Activated CD8-positive, alpha-beta memory T cell treated with anti-CD3 and anti-CD28 coated beads for 1 hour (primary cell): ENCODE measurements at places on chromosomes 5 and 9.

DNA sequence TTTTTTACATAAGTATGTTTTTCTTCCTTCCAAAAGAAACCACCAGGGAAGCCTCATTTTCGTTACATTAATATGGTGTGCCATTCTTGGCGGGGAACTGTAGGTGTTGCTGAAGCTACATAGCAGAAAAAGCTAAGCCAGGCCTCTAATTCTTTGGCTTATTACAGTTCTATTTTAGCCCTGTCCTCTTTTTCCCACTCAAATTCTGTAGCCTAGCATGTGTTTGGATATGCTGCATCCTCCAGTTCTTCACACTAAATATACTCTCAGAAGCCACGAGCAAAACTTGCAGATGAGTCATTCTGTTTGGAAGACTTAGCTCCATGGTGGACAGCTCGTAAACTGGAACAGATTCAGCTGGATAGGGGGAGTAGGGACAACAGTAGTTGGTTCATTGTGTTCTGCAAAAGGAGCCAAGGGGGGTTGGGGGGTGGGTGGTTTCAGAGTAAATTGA is 369.4 kb downstream of the TMEM161B start:
- DNase-seq, result no peak

GRCh38 chr9:1443450-1443849 is 393.3 kb downstream of the DMRT2 start:
- DNase-seq, result no peak

DNA sequence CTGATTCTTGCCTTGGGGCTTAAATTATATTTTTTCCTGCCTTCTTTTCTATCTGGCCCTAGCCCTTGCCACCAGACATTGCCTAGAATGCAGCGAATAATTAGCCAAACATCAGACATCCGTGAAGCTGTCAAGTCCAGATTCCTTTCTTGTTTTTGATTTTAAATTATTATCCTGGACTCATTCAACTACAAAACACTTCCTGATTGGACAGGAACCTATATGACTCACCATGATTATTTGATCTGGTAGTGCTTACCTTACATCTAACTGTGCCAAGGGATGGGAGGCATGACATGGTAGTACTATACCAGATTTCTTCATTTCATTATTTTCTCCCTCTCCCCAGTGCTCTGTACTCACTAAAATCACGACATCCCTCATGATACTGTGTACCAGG is 829.6 kb downstream of the TLR4 start:
- no peak for DNase-seq

DNA sequence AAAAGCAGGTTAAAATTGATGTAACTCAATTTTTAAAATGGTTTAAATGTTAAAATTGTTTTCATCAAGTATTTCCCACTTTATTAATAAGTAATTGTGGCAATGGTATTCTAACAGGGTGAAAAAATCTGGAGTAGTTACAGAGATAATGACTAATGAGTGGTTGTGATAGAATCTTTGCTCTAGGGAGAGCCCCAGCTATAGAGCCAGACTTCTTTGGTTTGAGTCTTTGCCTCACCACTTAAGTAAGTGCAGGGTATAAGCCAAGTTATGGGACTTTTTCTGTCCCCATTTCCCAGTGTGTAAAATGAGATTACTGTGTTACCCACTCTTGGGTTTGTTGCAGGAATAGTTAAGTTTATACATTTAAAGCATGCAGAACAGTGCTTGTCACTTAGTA is 158.1 kb downstream of the FER start:
- no peak for DNase-seq

DNA sequence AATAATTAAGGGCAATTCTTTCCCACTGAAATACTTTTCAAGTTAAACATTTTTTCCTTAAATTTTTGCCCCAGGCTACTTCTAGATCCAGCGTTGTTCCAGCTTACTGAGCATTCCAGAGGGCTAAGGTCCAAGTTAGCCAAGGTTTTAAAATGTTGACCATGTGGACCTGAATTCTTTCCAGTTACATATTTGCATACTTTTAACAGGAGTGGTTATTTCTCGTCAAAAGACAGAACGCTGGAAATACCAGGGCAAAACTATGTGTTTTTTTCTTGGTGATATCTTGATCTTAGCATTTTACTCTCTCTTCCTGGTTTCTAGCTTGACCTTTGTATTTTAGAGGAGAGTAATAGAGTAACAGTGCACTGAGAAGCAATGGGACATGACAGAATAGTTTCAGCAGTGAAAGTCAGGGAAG is 32.8 kb downstream of the TMC1 start:
- DNase-seq, result no peak

DNA sequence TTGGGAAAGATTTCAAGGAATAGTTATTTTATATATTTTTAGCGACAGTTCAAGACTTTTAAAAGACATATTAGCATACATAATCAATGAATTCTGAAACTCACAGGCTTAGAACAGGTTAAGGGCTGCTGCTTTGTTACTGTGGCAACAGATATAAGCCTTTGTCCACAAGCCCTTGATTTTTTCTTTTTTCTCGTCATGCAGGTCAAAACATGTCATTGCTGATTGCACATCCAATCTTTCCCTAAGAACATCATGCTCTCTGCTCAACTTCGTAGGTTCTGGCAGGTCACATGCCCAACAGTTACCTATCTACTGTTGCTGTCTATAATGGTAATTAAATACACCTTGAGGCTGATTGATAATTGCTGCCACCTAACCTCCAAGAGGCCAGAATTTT is 172.5 kb upstream of the PTPRD start:
- DNase-seq, result no peak

- no peak for DNase-seq
Observed at GRCh38 chr5:176944268-176944667, 45.1 kb upstream of the HK3 start.

DNA sequence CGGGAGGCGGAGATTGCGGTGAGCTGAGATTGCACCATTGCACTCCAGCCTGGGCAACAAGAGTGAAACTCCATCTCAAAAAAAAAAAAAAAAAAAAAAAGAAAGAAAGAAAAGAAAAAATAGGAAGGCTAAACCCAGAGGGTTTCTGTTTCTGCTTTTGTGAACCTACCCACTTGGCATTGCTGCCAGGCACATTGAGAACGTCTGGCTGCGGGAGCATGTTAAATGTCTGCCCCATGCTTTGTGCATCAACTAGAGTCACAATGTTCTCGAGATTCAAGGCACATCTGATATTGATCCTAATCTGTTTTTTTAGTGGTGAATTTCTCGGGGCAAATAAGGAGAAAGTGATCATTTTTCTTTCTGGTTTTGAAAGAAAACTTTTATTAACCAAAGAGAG is 2.8 kb downstream of the SLC25A25 start:
- DNase-seq, result no peak

- no peak for DNase-seq
Observed at GRCh38 chr9:35342221-35342958, 147.5 kb upstream of the RUSC2 start.

- no peak for DNase-seq
Observed at GRCh38 chr9:75130172-75130571, 41.9 kb downstream of the OSTF1 start.

GRCh38 chr5:175867587-175868347 is 3.6 kb upstream of the CPLX2 start:
- no peak for DNase-seq

DNA sequence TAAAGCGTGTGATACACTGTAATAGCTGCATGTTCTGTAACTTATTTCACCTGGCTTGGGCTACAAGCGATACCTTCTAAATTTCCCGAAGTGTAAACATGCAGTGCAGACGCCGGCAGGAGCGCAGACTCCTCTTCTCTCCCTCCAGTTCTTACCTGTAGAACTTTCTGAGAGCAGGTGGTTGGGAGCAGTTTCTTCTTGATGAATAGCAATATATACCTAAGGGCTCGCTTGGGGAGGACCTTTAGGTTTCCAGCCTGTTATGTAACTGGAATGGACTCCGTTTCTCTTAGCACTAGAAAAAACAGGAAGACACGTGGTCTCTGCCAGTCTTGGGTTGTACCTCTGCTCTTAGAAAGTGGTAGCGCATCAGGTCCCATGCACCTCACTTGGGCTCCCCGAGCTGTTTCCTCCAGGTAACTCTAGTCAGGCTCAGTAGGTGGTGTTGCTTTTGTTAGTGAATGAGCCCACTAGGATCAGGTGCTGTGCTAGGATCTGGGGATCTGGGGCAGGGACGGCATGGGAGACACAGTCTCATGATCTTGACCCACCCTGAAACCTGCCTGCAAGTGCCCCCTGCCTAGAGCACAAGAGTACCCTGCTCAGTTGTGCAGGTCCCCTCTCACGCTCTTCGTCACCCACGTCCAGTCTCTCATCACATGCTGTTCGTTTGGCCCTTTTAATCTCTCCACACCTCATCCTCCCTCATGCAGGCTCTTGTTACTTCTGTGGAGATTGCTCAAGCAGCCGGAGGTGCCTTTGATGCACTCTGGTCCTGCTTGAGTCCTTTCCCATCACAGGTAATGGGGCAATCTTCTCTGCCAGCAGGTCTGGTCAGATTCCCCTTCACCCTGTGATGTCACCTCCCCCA is 2.8 kb downstream of the TENT4A start:
- DNase-seq, result no peak

GRCh38 chr9:114034196-114034595 is 43.9 kb downstream of the AMBP start:
- DNase-seq, result no peak

DNA sequence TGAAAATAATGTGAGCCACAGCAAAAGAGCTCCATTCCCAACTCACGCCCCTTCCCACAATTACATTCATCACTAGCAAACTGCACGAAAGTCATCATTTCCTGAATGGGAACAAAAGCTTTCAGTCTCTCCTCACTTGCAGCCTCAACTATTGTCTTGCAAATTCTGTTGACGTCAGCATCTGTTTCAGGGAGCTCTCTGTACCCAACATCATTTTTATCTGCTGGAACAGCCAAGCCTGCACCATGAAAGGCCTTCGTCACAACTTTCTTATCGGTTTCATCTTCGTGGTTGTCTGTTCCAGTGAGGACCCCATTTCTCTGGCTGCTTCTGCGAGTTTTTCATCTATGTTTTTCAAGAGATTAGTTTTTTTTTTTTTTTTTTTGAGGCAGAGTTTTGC is 14.3 kb upstream of the RNF130 start:
- peak; percentile 20 for DNase-seq

DNA sequence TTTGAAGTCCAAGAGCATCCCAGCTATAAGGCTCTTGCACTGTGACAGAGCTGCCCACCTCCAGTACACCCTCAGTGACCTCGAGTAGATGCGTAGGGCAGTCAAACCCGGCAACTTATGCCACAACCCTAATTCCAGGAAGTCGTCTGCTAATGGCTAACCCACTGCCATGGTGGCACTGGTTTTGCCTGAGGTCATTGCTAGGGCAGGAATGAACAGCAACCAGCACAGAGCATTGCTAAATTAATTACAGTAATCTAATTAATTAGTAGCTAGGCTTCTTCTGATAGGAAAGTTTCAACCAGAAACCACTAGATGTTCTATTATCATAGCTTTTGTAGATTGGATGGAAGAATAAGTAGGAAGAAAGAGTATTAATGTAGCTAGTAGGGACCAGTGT is 122.8 kb downstream of the DPYSL3 start:
- no peak for DNase-seq

DNA sequence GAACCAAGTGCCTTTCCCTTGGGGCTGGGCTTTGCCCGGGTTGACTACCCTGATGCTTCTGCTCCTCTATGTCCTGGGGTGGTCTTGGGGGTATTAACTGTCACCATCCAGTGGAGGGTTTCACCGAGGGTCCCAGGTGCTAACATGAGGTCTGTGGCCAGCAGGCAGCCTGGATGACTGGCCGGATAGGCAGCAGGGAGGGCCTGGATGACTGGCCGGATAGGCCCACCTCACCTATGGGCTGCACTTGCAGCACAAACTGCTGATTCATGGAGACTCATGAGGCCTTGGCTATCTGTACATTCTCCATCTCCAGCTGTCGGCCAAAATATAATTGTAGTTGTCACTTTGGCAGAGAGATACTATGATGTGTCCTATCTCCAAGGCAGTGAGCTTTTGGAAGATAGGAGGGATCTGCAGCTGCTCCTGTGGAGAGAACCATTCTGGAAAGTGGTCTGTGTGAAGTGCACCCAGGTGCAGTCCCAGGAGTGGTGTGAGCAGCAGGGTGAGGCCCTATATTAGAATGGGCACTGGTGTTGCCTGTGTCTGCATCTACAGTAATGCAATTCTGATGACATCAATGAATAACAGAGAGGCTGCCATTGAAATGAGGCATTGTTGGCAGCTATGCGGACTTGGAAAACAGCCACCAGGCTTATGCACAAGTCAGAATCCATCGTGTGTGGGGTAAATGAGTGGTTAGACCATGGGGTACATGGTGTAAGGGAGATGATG is 26.3 kb upstream of the CDKN2AIPNL start:
- no peak for DNase-seq

DNA sequence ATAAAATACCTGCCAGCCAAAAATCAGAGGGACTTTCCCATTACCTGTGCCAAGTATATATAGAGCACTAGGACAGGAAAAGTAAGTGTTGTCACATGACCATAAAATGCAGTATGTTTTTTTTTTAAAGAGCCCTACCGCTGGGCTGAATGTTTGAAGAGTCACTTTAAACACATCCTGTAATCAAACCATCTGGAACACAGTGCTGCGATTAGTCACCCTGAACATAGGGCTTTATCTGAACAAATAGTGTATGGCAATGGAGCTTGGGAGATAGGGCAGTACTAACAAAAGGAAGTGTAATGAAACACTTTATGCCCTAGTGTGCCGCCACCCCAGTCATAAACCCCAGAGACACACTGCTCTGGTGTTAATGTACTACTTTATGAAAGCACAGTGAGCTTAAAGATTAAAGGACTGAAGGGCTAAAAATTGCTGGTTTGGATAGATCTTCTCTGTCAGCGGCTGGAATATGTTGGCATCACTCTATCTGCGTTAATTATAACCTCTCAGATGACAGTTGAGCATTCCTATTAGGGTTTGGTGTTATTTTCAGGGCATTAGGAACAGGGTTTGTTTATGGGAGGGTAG is 90.4 kb downstream of the ZNF608 start:
- no peak for DNase-seq

- no peak for DNase-seq
Observed at GRCh38 chr5:74647096-74647495, 6.6 kb upstream of the ENC1 start.

- DNase-seq, result no peak
Observed at GRCh38 chr5:115857626-115858349, 16.1 kb downstream of the AP3S1 start.

DNA sequence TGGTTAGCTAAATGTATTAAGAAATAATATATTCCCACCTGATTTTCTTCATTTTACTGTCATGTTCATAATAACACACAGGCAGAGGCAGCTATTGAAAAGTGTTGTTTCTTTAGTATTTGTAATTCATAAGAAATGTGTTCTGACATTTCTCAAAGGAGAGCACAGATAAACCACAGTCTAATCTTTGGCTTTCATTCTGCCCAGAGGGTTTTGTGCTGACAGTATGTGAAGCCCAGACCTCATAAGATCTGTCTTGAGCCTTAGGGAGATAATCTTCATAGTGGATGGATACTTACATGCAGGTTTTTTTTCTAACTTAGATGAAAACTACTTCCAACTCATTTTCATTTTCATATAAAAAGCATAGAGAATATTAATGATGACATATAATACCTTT is 206.1 kb downstream of the CHSY3 start:
- DNase-seq, result no peak

- no peak for DNase-seq
Observed at GRCh38 chr9:79377339-79377855, 194.4 kb upstream of the TLE4 start.
